ENCODE measurements at places on chromosomes 5 and 9.

DNA sequence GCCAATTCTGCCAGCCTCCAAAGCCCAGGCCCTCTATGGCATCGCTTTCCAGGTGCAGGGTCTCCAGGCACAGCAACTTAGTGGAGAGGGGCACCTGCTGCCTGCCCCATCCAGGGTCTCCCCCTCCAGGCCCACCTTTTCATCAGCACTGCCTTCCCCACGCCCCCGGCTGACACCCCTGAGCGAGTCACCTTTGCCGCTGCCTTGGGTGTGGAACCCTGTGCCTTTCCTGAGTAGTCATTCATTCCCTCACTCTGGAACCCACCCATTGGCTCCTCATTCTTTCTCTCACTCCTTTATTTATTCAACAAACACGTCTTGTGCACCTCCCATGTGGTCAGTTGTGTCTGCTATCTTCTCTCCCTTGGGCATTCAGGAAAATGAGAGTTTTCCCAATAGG lies 14.5 kb upstream of the RPL26L1 start:
- no peak for DNase-seq

DNA sequence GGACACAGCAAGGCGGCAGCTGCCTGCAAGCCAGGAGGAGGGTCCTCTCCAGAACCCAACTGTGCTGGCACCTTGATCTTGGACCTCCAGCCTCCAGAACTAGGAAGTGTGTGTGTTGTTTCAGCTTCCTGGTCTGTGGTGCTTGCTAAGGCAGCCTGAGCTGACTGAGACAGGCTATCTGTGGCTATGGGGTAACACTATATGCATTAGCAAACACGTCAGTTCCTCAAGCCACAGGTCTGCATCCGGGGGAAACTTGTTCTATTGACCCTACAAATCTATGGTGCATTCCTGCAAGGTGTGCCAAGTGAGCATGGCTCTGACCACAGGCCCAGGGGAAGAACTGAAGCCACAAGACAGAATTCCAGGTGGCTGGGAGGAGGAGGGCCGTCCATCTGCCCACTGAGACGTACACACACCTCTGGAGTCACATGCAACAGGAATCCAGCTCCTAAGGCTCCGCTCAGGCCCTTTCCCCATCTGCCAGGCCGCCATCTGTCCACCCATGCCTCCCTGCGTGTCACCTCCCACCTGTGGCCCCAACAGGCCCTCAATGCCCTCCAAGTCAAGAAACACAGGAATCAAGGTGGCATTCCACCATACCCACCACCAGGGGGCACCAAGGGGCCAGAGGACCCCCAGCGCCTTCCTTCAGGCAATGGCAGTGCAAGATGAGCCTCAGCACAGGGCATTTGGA lies 174.9 kb downstream of the ROR2 start:
- DNase-seq, result peak; percentile 60

- DNase-seq, result no peak
Measured at GRCh38 chr9:124456341-124457078, 6.3 kb downstream of the ADGRD2 start.

DNA sequence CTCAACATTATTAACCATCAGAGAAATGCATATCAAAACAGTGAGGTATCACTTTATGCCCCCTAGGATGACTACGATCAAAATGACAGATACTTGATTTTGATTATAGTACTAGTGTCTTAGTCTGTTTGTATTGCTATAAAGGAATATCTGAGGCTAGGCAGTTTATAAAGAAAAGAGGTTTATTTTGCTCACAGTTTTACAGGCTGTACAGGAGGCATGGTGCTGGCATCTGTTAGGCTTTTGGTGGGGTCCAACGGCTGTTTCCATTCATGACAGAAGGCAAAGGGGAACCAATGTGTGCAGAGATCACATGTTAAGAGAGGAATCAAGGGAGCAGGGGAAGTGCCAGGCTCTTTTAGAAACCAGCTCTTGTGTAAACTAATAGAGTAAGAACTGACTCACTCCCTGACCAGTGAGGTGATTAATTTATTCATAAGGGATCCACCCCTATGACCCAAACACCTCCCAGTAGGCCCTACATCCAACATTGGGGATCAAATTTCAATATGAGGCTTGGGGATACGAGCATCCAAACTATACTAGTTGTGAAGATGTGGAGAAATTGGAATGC lies 16.0 kb upstream of the AFF4 start:
- peak; percentile 6 for DNase-seq

- no peak for DNase-seq
Measured at GRCh38 chr9:136210276-136210675, 5.3 kb upstream of the LHX3 start.

- DNase-seq, result no peak
Measured at GRCh38 chr9:89601856-89602562, 2.8 kb upstream of the GADD45G start.

GRCh38 chr9:131826966-131827525 lies 87.2 kb upstream of the RAPGEF1 start:
- no peak for DNase-seq

Data from lung microvascular endothelial cell (primary cell).